Activated T-cell treated with anti-CD3 and anti-CD28 coated beads for 1 hour (primary cell): ENCODE measurements at places on chromosomes 4 and X.

GRCh38 chr4:81469781-81470455 is 1.8 kb downstream of the RASGEF1B start:
- DNase-seq = no peak

DNA sequence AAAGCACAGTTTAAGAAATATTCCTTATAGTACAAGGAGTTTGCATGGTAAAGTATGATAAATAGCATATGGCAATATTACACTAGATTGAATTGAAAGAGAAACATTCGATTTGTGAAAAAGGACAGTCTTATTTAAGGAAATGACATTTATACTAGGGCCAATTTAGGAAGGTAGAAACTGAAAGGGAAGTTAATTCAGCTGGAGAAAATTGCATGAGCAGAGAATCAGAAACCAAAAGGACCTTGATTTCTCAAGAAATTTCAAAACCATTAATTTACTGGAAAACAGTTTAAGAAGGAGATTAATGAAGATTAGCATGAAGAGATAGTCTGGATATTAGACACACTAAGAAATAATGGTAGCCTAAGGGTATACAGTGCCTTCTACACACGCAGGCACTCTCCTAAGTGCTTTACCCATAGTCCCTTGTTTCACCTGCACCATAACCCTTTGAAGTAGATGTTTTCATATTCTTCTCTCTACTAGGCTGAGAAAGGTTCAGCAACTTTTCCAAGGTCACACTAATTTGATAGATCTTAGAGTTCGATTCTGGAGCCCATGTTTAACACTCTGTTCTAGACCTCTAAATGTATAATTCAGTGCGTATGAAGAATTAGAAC is 259.1 kb upstream of the SLIT2 start:
- no peak for DNase-seq

DNA sequence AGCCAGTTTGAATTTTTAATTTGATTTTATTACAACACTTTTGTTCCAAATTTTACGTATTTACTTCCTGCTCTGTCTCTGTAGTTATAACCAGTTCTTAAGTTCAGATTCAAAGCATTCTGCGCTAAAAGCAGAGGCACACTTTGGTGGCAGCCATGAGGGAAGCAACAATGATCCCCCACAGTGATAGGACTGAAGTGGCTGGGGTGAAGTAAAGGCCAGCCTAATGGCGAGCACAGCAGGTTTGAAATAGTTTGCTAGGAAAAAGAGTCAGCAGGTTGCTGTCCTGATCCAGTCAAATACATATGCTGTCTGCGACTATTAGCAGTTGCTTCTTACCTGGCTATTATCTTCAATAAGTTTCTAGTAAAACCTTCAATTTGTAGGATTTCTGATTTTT is 176.3 kb downstream of the RPA4 start:
- no peak for DNase-seq

DNA sequence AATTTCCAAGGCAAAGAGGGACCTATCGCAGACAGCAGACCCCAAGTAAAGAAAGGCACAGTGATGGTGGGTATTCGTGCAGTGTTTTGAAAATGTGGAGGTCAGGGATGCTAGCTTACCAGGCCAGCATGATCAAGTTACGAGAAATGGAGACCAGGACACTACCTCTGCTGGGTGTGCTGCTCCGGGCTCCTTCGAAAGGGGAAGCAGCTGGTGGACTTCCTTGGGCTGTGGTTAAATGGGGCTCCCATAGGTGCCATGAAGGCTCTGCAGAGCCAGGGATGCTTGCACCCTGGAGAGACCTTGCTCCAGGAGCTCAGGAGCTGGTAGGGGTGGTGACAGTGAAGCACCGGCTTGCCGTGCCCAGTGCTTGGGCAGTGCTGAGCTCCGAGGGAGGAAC is 68.8 kb downstream of the TBL1X start:
- no peak for DNase-seq

- DNase-seq = no peak
Observed at GRCh38 chr4:83022724-83023450, 12.1 kb upstream of the COPS4 start.

GRCh38 chr4:142567199-142567598 is 278.9 kb downstream of the INPP4B start:
- DNase-seq = peak; percentile 27

GRCh38 chr4:151484396-151485102 is 75.6 kb downstream of the FHIP1A start:
- no peak for DNase-seq

DNA sequence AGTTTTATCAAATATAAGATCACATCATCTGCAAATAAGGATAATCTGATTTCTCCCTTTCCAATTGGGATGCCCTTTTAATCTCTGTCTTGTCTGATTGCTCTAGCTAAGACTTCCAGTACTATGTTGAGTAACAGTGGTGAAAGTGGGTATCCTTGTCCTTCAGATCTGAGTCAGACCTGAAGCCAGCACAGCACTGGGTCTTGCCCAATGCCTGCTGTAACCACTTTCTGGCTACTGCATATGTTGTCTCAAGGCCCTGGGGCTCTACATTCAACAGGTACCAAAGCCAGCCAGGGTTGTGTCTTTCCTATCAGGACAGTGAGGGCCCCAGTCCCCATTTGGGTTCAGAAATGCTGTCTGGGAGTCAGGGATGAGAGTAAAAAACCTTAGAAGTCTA is 90.3 kb downstream of the CYSLTR1 start:
- DNase-seq = no peak

DNA sequence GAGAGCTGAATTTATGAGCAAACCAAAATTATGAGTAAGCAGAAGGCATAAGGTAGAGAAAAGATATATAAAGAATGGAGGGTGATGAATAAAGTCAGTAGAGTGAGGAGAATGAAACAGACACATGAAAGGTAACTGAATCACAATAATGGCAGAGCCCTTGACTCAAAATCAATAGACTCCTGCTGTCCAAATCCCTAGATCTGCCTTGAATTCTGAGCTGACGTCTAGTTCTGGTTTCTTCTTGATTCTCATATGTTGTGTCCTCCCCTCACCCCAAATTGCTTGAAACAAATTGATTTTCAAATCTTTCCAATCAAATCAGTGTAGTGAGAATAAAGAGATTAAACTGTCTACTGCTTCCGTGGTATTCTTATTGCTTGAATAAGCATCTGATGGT is 86.6 kb upstream of the IQCM start:
- no peak for DNase-seq

GRCh38 chr4:5808081-5808741 is 84.7 kb downstream of the CRMP1 start:
- no peak for DNase-seq

GRCh38 chrX:1658071-1658491 is 43.2 kb downstream of the ASMT start:
- no peak for DNase-seq

GRCh38 chr4:152747444-152747843 is 32.1 kb downstream of the TIGD4 start:
- DNase-seq = no peak

GRCh38 chrX:124230655-124231450 is 101.6 kb upstream of the TEX13D start:
- DNase-seq = no peak

DNA sequence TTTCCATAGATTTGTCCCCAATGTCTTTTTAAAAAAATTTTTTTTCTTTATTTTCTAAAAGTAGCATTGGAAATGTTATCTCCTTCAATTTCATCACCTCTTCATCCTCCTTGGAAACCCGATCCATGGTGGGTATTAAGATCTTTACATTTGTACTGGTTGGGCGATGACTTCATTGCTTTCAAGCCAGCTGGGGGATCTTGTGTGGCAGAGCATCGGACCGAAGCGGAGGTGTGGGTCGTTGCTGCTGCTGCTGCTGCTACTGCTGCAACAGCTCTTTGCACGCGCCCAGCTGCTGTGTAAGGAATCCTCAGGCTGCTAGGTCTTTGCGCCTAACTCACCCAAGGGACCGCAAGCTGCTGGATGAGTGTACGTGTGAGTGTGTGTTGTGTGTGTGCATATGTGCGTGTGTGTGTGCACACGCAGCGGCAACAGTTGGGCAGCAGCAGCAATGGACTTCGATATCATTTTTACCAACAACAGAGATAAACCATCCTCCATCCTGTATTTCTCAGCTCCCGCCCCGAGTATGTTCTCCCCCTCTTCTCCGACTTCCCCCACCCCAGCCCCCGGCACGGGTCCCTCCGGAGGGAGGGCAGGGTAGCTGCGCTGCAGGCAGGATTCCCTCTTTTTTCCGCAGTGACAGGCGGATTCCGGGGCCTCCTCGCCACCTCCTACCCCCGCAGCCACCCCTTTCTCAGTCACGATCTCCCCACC is 768 bp upstream of the CDKL5 start:
- DNase-seq = no peak

GRCh38 chr4:87005690-87006425 is 71.0 kb downstream of the AFF1 start:
- DNase-seq = no peak

DNA sequence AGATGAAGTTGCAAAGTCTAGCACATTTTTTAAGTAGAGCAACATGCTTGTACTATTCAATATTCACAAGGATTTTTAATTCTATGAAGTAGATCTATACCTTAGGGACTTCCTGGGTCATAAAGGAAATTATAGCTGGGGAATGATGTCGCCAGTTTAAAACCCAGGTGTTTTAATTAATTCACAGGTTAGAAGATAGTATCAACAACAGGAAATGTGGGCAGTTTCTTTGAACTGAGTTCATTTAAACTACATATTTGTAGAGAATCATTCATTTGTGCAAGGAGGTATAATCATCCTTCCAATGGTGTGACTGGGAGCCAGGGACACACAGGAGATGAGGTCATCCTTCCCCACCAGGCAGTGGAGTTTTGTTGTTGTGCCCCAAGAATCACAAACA is 181.3 kb upstream of the KLF3 start:
- no peak for DNase-seq

DNA sequence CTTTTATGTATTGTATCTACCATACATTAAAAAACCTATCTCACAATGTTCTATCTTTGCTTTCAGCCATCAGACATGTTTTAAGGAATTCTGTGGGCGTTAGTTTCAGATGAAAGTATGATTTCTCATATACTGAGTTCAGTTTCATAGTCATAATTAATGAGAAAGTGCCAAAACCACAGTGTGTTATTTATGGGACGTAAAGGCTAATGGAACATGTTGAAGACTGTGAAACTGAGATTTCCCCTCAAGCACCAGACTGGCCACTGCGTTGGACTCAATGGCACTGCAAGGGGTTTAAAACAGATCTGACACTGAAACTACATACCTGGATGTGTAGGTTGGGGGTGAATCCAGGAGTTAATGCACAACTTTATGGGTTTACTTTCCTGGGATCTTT is 32.0 kb downstream of the F8 start:
- DNase-seq = no peak

GRCh38 chr4:25722964-25723363 is 67.3 kb downstream of the SLC34A2 start:
- DNase-seq = no peak

DNA sequence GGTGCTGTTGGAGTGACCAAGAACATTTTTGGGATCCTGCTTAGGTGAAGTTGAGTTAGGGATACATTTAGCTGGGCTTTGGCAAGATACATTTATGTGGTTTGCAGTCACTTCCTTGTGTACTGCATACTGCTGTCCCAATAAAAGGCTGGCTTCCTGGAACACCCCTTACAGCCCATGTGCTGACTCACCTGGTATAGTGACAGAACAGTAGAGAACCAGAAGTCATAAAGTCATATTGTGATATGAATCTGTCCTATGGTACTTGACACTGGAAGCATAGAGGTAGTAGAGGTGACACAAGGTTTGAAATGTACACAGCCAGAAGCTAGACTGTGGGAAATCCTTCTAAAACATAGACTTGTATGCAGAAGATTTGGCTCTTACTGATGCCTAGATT is 55.3 kb upstream of the SLC25A43 start:
- no peak for DNase-seq

DNA sequence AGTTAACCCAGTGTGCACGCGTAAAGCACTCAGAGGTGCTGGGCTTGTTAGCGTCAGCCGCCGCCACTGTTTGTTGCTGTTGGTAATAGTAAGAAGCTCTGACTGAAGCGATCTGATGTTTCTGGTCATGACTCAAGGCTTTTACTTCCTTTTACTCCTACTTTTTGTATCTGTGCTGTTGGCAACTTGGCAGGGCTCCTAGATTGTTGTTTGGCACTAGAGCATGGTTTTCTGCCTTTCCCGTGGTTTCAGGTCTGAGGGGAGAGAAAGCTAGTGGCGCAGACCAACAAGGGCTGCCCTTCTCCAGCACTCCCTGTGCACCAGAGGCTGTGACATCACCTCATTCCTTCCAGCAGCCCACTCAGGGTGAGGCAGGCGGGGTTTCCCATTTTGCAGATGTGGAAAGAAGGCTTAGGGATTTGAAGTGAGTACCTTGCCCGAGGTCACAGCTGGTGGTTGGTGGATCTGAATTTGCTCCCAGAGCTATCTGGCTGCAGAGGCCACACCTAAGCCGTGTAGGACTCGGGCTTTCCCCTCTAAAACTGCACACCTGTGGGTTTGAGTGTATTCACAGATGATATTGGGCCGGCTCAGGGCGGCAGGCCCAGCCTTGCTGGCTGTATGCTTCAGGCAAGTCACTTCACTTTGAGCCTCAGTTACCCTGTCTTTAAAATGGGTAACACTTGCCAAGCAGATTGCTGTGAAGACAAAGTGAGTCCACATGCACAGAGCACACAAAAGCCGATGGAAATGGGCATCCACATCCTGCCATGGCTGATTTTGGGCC is 51.2 kb upstream of the TADA2B start:
- no peak for DNase-seq

GRCh38 chr4:166290426-166290825 is 417.4 kb downstream of the TLL1 start:
- DNase-seq = no peak

DNA sequence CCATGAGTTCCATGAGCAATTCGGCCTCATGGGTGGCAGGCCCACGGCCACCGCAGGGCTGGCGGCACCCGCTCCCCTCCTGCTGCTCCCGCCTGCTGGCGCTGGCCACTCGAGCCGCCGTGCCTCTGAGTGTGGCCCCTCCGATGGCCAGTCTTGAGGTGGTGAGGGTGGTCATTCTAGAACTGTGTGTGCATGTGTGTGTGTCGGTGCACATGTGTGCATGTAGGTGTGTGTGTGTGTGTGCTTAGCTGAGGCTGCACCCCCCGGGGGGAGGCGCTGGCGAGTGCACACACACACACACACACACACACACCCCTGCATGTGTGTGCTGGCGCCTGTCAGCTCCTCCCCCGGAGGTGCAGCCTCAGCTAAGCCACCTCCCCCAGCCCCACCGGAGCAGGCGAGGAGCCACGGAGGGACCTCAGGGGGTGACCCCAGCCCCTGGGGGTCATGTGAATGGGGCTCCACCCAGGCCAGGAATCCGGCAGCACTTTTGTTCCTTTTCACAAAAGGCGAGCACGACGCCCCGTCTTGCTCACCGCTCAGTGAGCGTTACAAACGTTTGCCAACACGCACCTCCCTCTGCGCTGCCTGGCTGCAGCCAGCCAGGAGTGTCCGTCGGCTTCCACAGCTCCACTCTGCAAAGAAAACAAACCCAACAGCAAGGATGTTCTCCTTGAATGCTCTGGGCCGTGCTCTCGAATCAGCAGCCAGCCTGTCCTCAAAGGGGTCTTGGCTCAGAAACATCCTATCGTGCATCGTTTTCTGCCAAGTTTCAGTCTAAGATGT is 29.9 kb downstream of the FGFRL1 start:
- no peak for DNase-seq
